ENCODE measurements at places on chromosomes 2 and 18. TPM values are rescaled to one million over a fixed set of nuclear protein-coding genes. Genes with fewer than 3 reads are reported as not detected.

DNA sequence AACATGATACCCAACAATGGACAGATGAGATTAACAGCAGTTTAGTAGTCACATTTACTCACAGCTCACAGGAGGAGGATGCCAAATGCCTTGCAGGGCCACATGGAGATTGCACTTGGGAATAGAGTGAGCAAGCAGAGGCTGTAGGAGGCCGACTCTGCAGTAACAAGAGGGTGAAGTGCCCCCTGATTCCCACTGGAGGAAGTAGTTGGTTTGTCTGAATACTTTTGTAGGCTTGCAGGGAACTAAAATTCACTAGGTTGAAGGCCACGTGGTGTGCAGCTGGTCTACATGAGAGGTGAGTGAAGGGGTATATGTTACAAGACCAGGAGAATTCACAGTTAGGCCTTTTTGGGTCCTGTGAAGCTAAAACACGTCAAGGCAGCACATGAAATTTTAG is 419.3 kb upstream of the TNP1 start:
- no peak for ATAC-seq

DNA sequence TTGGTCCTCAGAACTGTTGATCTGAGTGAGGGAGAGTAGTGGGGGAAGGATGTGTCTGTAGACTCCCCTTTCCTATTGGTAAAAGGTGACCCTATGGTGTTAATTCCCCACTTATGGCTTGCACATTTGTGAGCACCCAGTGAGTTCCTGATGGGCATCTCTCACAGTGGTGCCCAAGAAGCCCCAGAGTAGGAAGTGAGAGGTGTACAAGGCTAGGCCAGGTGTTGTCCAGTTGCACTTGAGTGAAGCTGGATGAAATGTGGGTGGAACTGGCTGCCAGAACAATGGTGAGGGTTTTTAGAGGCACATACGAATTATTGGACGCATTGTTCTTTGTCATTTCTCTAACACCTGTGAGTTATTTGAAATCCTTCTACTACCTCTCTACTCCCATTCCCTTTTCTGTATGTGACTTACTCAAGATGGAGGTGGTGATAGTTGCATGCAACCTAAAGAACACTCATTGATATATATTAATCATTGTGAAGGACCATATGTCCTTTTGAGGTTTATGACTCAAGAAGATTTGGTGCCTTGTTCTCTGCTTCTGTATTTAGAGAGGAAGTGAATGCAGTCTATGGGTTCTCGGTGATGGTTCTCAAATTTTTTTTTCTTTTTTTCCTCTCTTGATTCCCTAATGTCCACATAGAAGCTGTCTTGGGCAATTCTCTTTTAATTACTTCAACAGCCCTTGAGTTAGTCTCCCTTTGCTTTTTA is 162.7 kb downstream of the FSHR start:
- no peak for ATAC-seq

THSD7B gene
- total RNA-seq = 0.19 TPM

GRCh38 chr2:165113414-165113813 is 90.4 kb downstream of the SCN3A start:
- no peak for ATAC-seq

DNA sequence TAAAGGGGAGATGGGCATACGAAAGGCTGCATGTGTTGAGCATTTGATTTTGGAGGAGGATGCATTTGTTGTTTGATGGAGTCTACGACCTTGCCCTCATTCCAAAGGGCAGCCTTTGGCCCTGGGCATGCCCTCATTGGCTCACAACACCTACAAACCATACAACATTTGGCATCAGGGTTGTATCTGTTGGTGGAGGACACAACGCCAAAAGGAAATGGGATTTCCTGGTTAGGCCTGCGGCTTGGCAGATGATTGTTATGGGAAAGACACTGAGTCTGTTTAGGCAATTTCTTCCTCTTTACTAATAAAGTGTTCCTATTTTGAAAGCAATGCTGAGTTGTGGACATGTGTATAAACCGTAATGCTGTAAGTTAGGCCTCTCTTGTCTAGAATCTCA is 246.9 kb downstream of the LDLRAD4 start:
- no peak for ATAC-seq

ASAP2 gene
- total RNA-seq = 8.5 TPM

DNA sequence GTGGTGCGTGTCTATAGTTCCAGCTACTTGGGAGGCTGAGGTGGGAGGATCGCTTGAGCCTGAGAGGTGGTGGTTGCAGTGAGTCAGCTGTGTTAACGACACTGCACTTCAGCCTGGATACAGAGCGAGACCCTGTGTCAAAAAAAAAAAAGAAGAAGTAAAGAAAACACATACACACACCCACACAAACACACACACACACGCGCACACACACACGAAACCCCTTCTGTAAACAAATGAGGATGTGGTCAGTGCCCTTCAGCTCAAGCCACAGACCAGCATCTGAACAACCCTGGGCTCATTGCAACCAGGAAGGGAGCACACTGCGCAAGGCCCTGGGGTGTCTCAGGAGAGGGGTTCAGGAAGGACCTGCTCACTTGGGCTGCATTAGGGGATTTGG is 47.9 kb upstream of the KCNF1 start:
- peak; percentile 25 for ATAC-seq

MALL gene
- 10.0 TPM for total RNA-seq

ACKR3 gene
- 18.0 TPM for total RNA-seq

DNA sequence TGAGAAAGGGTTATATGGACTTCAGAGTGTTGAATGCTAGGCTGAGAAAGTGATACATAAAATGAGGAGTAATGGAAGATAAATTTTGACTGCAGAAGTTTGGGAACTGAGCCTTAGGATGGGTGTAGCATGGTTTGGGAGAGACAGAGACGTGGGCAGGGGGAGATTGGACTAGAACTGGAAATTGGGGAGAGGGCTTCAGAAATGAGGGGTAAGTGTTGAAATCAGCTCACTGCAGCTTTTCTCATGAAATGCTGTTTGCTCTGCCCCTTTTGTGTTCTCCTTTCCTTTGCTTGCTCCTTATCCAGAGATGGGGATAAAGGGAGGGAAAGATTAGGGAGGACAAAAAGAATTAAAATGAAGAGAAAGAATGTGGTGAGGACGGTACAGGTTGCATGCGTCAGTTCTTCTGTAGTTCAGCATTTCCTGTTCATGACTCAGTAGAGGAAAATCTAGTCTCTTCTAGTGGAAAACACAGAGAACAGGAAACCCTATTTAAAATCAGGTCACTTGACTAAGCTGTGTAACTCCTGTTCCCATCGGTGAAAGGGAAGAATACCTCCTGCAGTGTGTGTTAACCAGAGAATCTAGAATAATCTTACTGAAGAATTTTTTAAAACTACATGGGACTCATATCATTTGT is 105.6 kb downstream of the CRIM1 start:
- ATAC-seq = peak; percentile 97

CRYBA2 gene
- total RNA-seq = not detected

CDH7 gene
- not detected for total RNA-seq

DQX1 gene
- 0.41 TPM for total RNA-seq

- no peak for ATAC-seq
Observed at GRCh38 chr18:76405280-76405679, 89.8 kb downstream of the ZNF516 start.

DNA sequence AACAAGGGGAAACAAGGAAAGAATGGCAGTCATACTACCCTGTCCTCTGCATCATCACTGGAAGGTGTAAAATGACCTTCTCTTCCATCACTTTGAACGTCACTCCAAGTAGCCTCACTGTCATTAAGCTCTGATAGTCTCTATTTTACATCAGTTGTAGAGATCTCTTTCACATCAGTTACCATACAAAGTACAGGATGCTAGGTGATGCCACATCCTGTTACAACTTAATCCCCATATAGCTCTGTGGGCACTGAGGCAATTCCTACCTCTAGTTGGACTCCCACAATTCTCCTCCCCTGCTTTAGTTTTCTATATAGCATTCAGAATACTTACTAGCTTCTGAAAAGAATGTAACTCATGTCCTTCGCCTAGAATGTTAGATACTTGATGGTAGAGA is 55.1 kb upstream of the TTC27 start:
- ATAC-seq = no peak

DNA sequence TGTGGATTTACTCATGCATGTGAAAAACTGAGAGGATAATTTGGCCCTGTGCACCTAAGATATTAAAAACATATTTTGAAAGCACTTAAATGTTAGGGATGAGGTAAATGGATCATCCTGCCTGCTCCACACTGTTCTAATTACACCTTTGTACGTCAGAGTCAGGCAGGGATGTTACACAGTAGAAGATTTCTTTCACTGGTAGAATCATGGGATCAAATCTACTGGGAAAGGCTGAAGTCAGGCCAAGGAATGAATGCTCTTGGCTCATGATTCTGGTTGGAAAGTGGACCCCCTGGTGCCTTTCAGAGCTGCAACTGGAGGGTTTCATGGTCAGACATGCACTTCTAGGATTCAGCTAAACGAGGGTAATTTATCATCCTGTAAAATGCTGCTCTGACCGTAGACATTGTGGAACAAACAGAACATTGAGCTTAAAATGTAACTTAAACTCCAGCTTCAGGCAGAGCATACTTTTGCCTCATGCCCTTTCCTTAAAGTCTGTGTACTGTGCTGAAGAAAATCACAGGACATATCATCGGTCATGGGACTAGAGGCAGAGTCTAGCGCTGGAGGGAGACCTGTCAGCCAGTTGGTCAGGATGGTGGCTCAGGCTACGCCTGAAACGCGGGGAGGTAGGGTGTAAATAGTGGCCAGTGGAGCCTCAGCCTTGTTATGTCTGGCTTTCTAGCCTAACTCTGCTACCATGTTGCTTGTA is 4.9 kb downstream of the KCNE4 start:
- no peak for ATAC-seq

DNA sequence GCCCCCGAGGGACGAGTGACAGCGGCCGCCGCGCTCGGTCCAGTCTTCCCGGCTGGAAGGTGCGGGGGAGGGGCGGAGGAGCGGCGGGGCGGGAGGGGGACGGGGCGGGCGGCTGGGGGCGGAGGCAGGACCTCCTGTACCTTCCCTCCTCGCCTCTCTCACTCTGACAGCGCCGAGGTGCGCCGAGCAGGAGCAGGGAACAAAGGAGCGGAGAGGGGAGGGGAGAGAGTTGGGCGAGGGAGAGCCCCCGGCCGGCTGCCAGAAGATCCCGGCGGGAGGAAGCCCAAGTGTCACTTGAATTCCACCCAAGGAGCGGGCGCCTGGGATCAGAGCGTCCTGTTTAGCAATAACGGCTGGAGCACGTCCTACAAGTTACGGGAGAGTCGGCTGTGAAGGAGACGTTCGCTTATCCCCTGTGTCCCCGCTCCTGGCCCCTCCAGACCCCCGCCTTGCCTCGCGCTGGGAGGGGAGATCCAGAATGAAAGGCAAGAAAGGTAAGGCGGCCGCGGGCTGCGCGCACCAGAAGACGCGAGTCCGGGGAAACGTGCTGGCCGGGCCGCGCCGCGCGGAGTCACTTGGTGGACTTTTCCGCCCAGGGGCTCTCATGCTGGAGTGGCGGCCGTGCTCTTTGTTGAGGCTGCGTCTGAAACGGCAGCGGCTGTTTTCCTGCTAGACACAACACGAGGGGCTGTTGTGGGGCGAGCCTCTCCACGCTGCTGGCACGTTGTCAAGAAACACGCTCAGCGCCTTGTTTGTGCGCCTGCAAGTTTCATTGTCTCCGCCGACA is at the start of gene TGIF1:
Gene TGIF1 (plus strand): TSS at position 161 of the 787 bp plus-strand sequence. CDS start 318 bp downstream, at position 479.
- peak; percentile 9 for ATAC-seq

SERPINB13 gene
- total RNA-seq = not detected

- ATAC-seq = no peak
Observed at GRCh38 chr2:149441255-149441654, 110.9 kb downstream of the LYPD6 start.

RAB17 gene
- 0.09 TPM for total RNA-seq

FZD7 gene
- 103 TPM for total RNA-seq
